HT-29 (cell line): ENCODE measurements at places on chromosomes 2 and 18.

GRCh38 chr18:12656938-12657683 lies 796 bp downstream of the SPIRE1 start:
- no peak for DNase-seq

- peak; percentile 45 for DNase-seq
Measured at GRCh38 chr18:57705832-57706595, 84.4 kb upstream of the NARS1 start.

DNA sequence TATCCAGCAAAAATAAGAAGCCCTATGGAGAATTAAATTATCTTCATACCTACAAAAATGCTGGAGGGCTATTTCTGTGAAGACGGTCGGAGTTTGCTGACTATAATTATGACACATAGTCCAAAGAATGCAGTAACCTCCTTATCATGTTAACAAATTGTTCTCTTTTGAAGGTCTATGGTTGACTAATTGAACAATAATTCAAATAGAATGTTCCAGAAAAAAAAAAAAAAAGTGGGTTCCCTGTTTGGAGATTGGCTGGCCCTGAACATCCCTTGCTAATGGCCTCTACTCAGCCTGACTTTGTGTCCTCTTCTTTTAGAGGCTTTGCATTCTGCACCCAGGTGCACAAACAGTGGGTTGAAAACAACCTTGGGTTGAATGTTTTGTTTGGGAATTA lies 82.8 kb upstream of the CCBE1 start:
- DNase-seq: no peak

DNA sequence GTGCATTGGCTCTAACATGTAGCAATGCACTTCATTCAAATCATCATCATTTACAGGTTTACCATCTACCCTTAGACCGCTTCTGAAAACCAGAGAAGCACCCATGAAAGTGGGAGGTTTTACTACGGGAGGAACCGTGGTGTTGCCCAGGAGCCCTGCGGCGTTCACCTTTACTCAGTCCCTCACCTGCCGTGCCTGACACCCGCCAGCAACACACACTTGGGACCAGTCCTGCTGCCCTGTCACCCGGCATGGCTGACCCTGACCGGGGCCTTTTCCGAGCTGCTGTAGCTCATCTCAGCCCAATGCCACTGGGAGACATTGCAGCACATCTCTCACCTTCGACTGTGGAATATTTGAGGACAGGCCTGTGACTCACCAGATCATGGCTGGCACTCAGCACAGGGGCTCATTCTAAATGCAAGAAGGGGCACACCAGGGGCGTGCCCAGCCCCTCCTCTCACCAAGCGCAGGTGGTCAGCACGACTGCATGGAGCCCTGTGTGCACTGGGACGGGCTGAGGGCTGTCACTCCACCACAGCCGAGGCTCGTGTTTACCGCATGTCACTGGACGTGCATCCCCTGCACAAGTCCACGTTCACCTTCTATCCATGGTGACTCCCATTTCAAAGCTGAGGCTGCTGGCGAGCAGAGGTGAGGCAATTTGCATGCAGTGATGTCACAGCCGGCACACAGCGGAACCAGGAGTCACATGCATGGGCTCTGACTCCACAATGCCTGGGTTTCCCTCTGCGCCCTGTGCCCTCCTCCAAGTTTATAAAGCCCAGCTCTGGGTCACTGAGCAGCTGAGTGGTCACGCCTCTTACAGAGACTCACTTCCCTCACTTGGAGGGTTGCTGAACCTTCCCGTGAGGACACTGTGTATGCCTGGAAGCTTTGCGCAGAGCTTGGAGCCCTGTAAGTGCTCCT lies 76.7 kb upstream of the SNTG2 start:
- no peak for DNase-seq

DNA sequence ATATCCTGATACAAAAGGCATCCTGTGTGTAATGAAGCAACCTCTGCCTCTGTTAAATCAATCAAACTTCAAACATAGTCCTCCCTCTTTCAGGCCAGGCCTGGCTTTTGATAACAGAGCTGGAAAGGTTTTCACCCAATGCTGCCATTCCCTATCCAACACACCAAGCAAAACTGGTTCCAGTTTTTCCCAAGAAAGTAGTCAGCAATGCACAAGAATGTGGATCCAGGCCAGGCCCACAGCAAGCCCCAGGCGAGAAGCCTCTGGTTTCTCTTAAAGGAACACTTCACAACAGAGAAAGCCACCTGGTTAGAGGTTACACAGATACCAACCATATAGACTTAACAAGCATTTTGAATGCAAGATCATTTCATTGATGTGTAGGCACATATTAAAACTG lies 49.2 kb upstream of the CCDC150 start:
- DNase-seq: no peak
